ENCODE measurements at places on chromosomes 2 and 18.

DNA sequence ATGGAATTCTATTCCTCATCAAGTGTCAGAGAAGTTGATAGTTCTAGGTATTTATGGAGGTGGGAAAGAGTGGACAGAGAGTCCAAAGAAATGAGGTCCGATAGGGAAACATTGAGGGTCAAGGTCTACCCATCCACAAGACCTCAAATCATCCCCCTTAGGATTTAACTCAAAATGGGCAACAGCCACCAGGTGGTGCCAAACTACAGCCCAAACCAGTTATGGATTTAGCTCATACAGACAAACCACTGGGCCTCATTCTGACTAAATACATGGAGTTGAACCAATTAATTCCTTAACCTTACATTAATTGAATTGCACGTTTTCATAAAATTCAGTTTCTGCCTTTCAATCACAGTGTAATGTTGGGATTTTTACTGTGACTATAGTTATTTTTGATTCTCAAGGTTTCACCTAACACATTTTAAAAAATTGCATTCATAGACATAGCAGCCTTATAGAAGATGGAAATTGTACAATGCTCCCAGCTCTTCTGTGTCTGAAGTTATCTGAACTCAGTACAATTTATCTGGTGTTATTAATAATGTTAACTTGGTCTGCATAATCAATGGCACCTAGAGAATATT is 98.2 kb upstream of the HNMT start:
- DNase-seq, result peak; percentile 15

DNA sequence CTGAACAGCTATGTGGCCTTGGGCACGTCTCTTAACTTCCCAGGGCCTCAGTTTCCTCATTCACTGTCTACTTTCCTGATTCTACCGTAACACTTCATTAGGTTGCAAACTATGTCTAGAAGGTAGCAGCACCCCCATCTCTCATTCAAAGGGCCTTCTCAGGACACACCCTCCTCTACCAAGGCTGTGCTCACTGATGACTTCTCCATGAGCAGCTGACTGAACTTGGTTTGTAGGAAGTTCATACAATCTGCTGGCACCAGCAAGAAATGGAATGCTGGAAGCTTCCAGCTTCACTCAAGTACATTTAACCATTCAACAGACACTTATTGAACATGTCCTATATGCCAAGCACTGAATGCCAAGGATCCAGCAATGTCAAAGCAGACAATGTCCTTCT is 250.8 kb upstream of the CTAGE1 start:
- DNase-seq, result no peak

- no peak for DNase-seq
These were observed 51.3 kb upstream of the NABP1 start for GRCh38 chr2:191626497-191627151.

- DNase-seq, result no peak
These were observed 18.3 kb downstream of the FHL2 start for GRCh38 chr2:105380432-105381100.

DNA sequence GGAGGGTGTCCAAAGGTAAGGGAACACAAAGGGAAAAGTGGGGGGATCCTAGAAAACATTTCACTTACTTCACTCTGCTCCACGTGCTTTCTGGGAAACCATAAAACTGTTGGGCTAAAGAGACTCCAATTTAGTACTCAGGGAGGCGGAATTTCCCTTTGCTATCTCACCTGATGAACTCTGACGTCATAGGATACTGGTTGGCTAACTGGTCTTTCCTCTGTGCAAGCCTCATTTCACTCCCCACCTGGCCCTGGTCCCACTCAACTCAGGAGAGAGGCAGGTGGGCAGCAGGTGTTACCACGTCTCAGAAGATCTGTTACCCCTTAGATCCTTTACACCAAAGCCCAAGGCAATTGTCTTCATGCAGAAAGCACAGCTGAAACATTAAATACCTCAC is 51.8 kb upstream of the PMAIP1 start:
- no peak for DNase-seq

GRCh38 chr2:181780047-181780651 is 99.8 kb upstream of the NEUROD1 start:
- DNase-seq, result no peak

DNA sequence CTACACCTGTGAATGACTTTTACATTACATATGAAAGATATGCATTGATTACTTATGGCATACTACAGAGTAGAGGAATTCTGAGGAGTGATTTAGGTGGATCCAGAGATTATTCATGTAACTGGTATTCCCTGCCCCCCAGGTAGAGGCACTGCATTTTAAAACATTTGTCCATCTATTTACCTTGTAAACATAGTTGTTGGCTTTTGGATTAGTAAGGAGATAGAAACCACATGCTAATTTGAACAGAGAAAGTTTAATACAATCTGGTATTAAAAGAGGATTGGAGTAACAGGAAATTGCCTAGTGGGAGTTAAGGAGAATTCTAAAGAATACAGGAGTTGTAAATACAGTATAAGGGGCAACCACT is 15.9 kb downstream of the GALNT3 start:
- no peak for DNase-seq

DNA sequence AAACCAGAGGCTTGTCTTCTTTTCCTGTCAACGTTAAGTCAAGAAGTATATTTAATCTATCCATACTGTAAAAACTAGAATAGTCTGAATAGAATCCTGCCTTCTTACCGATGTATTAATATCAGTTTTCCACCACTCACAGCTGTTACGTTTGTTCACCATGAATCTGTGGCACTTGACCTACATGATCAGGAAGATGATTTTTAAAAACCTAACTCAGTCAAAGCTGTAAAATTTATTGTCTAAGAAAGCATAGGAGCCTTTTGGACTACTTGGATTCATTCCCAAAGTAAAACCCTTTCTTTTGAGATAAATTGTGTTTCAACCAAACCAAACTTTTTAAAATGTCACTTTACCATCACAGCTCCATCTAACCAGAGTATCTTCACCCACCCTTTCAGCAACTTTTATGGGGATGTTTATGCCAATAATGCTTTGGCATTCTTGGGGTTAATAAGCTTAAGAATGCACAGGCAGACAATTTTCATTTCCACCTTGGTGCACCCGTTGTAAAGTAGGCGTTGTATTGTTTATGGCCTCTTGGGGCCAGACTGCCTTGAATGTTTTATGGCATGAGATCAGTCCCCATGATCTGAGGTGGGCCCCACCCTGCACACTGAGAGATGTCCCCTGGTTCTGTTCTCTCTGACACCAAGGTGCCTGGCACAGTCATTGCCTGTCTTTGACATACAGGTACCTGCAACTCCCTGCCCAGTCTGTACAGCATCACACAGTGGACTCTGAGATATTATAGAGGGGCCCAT is 176.2 kb upstream of the EPAS1 start:
- no peak for DNase-seq

DNA sequence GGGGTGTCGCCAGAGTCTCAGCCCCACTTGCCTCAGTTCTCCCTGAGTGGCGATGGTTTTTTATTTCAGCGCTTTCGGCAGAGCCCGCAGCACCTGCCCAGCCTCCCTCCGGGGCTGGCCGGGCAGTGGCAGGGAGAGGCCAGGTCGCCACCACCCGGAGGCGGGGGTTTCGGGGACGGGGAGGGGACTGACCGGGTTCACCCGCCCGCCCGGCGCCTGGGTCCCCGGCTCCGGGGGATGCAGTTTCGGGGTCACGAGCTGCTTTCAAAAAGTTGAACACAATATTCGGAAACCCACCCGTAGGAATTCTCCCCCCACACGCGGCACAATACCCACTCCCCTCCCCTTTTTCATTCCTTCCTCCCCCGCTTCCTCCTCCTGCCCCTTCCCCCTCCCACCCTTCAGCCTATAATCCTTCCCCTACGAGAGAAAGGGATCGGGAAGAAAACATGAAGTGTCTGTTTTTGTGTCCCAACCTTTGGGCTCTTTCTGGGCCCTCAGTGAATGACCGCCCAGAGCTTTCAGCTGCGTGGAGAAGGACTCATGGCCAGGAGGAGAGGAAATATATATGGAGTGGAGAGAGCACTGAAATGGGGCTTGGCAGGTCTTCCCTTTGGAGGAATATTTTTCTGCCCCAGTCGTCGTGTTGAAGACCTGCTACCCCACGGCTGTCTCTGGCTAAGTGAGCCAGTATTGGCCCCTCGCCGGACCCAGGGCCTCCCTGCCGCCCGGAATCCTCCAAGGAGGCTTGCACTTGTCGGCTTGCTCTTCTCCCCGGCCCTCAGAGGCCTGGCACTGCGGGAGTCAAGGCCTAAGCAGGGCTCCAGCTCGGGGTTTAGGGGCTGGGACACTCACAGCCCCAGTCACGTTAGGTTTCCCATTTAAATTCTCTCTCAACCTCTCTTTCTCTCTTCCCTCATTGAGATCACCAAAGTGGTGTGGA is 2.1 kb upstream of the SIX3 start:
- no peak for DNase-seq

DNA sequence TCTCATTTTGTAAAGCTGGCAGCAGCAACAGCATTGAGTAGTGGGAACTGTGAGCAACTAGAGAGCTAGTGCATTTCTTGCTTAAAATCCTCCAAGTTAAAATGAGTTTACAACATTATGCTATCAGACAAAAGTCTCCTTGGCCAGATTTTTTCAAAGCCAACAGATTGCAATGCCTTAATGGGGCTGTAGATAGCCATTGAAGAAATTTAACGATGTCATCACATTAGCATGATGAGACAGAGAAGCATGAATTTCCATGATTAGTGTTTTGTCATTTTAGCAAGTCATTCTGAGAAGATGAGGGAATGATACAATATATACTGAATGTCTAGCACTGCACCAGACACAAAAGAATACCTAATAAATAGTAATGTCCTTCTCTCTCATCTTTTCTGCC is 307.5 kb upstream of the REG3G start:
- no peak for DNase-seq

- DNase-seq, result no peak
These were observed 438.2 kb downstream of the TSN start for GRCh38 chr2:122193622-122194021.

DNA sequence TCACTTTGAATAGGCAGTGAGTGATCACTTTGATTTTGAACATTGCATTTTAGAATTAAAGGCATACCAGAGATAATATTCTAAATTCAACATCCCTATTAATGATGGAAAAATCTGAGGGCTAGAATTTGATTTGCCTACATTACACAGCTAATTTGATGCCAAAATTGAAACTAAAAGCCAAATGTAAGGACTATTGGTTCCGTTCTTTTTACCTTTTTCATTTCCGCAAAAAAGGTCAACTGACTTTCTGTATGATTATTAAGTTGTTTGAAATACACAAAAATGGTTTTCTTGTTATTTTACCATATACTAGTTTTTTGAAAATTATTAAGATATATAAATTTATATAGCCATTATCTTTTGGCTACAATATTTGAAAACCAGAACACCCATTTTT is 117.5 kb downstream of the SCN3A start:
- no peak for DNase-seq

DNA sequence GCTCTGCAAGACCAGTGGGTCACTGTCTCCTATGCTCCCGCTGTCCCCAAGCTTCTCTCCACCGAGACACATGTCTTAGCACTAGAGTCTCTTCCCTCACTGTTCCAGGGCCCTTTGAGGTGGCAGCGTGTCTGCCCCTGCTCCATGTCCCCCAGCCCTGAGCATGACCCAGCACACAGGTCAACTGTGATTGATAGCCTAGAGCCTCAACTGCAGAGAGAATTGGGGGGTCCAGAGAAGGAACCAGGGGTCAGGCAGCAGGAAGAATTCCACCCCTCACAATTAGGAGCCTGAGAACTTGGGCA is 54.6 kb upstream of the ODC1 start:
- no peak for DNase-seq

- no peak for DNase-seq
These were observed 6.8 kb downstream of the CPLX4 start for GRCh38 chr18:59311631-59312030.

DNA sequence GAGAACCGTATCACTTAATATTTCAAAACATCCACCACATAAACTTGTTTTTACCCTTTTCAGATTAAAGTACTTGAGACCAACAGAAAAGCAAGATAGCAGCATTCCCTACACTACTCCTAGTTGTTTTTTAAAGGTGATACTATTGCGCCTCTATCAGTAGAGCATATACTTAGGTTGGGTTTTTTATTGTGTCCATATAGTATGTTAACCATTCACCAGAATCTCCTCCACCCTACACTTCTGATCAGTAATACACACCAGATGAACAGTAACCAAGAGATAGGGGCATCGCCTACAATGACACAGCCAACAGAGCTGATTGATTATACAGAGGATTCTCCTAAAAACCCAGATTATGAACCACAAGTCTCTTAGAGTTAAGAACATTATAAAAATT is 70.1 kb upstream of the ZNF385B start:
- DNase-seq, result no peak

DNA sequence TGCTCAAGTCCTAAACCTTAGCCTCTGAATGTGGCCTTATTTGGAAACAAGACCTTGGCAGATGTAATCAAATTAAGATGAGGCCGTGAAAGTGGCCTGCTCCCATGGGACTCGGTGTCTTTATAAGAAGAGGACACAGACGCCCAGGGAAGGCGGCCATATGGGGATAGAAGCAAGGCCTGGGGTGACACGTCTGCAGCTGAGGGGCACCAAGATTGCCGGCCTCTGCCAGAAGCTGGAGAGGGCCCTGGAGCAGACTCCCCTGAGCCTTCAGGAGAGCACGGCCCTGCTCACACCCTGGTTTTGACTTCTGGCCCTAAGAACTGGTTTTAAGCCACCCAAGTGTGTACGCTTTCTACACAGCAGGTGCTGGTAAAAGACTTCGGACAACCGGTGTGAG is 29.2 kb upstream of the SALL3 start:
- no peak for DNase-seq

GRCh38 chr18:68769461-68769860 is 28.4 kb upstream of the CCDC102B start:
- no peak for DNase-seq

DNA sequence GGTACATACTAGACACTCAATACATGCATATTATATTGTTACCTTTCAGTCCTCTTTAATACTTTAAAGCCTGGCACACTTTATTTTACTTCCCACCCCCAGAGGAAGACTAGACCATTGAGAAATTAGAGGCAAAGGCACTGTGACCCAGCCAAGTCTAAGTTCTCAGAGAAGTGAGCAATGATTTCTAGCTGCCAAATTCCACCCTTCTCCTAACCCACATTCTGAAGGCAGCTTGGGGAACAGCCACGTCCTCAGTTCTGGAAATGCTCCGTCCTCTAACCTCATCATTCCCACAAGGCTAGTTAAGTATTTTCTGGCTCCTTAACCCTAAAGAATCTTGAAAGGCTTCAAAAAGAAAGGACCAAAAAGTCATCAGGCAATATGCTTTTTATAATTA is 86.6 kb downstream of the COL5A2 start:
- no peak for DNase-seq

DNA sequence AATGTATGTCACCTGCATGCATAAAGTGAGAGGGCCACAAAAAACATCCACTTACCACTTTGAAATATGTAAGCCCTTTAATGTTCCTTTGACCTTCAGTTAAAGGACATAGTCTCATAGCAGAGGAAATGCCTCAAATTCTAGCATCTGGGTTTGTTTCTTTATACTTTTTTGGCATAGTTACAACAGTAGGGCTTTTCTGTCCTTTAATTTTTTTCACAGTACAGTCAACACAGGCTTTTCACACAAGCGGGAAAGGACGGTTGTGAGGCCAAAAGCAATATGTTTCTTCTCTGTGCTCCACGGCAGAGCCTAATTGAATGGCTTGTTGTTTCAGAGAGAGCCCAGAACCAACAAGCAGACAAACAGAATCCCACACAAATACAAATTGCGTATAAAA is 57.6 kb downstream of the CRIM1 start:
- no peak for DNase-seq

Measured in prostate gland (tissue), 2 donors.